ENCODE measurements at places on chromosomes 5 and 9. TPM values are rescaled to one million over a fixed set of nuclear protein-coding genes. Genes with fewer than 3 reads are reported as not detected.

GRCh38 chr5:136034984-136035383, 6.2 kb downstream of the TGFBI start:
- H3K4me1 ChIP-seq: peaks cover 22% of the 10 kb centered on the region
- H3K27me3 ChIP-seq: no peaks in the 10 kb centered on the region
- H3K27ac ChIP-seq: no peak overlapping the region
- DNase-seq: no peak

DNA sequence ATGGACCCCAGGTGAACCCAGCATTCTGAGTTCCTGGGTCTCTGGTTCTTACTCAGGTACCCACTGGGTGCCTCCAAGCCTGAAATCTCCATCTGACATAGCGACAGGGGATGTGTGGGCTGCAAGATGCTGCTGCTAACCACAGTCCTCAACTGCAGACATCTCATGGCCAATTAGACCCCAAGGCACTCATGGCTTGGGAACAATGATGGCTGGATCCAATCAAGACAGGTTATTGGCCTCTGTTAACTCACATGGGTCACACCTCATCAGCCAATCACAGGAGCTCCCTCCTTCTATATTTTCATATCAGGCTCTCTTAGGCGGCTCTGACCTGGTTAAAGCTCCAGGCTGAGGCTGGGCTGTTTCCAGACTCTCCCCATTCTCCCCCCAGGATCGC, 57.0 kb downstream of the CXXC5 start:
- H3K4me3 ChIP-seq: no peak overlapping the region
- no peak for DNase-seq
- peaks cover 6% of the 10 kb centered on the region for H3K27me3 ChIP-seq
- no peaks in the 10 kb centered on the region for H3K4me1 ChIP-seq
- H3K36me3 ChIP-seq: no peaks in the 10 kb centered on the region

GRCh38 chr9:100498592-100498991, 25.6 kb downstream of the TMEFF1 start:
- H3K36me3 ChIP-seq: no peaks in the 10 kb centered on the region
- peaks cover 11% of the 10 kb centered on the region for H3K4me1 ChIP-seq
- H3K27me3 ChIP-seq: no peaks in the 10 kb centered on the region
- no peak overlapping the region for H3K4me3 ChIP-seq

DNA sequence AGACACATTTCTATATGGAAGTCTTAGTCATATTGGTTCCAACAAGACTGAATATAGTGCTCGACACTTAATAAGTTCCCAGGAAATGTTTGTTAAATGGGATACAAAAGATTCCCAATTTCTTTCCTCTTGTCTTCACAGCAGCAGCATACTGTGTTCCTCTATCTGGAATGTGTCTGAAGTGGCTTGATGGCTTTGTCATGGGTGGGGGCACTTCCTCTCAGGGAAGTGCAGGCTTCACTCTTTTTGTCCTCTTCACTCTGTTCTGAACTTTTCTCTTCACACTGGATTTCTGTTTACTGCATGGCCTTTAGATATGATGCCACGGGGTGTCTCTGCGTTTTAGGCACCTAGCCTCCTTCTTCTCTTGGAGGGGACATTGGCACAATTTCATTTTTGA, 127.7 kb upstream of the C9orf72 start:
- H3K4me3 ChIP-seq: no peak overlapping the region
- H3K36me3 ChIP-seq: no peaks in the 10 kb centered on the region
- H3K4me1 ChIP-seq: no peaks in the 10 kb centered on the region

- peaks cover 8% of the 10 kb centered on the region for H3K36me3 ChIP-seq
- DNase-seq: no peak
- H3K4me1 ChIP-seq: no peaks in the 10 kb centered on the region
- H3K27me3 ChIP-seq: no peaks in the 10 kb centered on the region
- H3K4me3 ChIP-seq: no peak overlapping the region
- no peak overlapping the region for H3K27ac ChIP-seq
Observed at GRCh38 chr9:114345493-114346065, 15.9 kb downstream of the ORM2 start.

DNA sequence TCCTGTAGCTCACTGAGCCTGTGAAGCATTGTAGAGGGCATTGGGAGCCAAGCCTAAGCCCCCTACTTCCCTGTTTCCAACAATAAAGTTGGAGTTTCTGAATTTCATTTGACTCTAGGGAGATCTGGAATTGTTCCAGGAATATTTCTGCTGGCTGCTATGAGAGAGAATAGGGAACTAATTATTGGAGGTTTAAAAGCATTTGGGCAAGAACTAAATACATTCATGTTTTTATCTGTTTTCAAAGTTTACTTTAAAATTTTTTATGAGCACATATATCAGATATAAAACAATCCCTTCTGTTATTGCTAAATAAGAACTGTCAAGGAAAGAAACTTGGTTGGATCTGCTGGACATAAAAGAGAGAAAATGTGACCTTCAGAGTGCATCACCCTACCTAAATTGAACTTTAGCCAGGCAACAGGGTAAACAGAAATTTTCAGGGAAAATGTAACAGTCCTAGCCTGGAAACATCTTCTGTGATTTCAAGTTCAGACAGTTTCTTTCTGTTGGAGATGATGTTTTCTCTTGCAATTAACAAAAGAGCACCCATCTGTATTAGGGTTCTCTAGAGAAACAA, 19.3 kb upstream of the LECT2 start:
- peaks cover 1% of the 10 kb centered on the region for H3K4me1 ChIP-seq
- no peak for DNase-seq
- H3K36me3 ChIP-seq: no peaks in the 10 kb centered on the region
- H3K27me3 ChIP-seq: peaks cover 30% of the 10 kb centered on the region
- H3K4me3 ChIP-seq: no peak overlapping the region

- H3K4me1 ChIP-seq: no peaks in the 10 kb centered on the region
- no peaks in the 10 kb centered on the region for H3K36me3 ChIP-seq
- H3K27me3 ChIP-seq: peaks cover 3% of the 10 kb centered on the region
- H3K27ac ChIP-seq: no peak overlapping the region
Observed at GRCh38 chr5:172564188-172564587, 76.9 kb upstream of the NEURL1B start.

- H3K27me3 ChIP-seq: no peaks in the 10 kb centered on the region
- H3K27ac ChIP-seq: no peak overlapping the region
- no peak overlapping the region for H3K4me3 ChIP-seq
- H3K36me3 ChIP-seq: no peaks in the 10 kb centered on the region
Observed at GRCh38 chr9:134099123-134099761, 31.4 kb upstream of the BRD3 start.

DNA sequence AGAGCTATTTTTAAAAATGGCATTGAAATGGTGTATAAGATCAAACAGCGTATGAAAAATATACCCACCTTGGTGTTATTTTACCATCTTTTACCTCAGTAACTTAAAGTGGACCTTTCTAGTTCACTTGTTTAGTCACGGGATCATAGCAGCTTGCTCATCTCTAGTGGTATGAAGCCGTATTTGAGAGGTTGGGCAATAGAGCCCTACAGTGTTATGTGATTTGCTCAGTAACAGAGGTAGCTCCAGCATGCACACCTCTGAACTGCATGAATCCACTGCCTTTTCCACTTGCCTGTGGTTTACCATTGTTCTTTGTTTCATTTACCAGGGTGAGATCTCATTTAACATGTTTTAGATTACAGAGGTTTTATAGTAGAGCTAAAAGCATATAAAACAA, 134.4 kb downstream of the ATG10 start:
- DNase-seq: no peak
- no peaks in the 10 kb centered on the region for H3K27me3 ChIP-seq
- H3K4me3 ChIP-seq: no peak overlapping the region
- H3K4me1 ChIP-seq: no peaks in the 10 kb centered on the region
- no peaks in the 10 kb centered on the region for H3K36me3 ChIP-seq

SNCAIP gene
- 12.0 TPM for polyA plus RNA-seq

SPOCK1 gene
- 123 TPM for polyA plus RNA-seq

SH3TC2 gene
- 0.91 TPM for polyA plus RNA-seq
